ENCODE measurements at places on chromosomes 5 and 9.

DNA sequence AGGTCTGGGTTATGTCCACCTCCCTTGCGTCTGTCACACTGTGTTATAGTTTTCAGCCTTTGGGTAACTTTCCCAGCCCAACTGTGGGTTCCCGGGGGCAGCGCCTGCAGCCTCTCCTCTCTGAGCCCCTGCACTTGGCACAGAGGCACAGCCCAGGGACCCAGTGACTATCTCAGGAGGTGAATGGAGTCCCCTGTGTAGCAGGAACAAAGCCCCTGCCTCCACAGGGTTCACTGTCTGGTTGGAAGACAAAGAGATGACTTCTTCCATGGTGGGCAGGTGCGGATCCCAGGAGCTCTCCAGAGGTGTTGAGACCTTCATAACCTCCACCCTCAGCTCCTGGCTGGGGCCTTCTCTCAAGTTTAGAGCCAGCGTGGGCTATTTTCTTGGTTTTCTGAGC is 156.9 kb downstream of the C9orf50 start:
- no peak for DNase-seq

DNA sequence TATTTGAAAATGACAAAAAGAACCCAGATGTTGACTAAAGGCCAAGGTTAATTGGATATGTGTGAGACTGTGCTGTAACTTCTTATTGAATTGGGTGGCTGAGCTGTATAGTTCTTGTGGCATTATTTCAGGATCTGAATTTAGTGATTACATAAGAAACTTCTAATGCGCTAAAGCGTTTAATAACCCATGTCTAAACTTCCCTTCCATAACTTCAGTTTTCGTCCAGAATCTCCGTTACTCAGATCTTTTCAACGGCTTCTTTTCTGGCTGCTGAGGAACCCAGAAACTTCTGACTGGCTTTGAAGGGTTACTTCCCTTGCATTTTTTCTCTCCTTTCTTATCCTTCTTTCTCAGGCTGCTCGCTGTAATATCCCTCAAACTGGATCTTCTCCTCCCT is 28.1 kb upstream of the C9orf72 start:
- no peak for DNase-seq

GRCh38 chr9:14213504-14213903 is 100.4 kb downstream of the NFIB start:
- no peak for DNase-seq

GRCh38 chr9:125603478-125604021 is 103.5 kb downstream of the MAPKAP1 start:
- DNase-seq, result no peak

DNA sequence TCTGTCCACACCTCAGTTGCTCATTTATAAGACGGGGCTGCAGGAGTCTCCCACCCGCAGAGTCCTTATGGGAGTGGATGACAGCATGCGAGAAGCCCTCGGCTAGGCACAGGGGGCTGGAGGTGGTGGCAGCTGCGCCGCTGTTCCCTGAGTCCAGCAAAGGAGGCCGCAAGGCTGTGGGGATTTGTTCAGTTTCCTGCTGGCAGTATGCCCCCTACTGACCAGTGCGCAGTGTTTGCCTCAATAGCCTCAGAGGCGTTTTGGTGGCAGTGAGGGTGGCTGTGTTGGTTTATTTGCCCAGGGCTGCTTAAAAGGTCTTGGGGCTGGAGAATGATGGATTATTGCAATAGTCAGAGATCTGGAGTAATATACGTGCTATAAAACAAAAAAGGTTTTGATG is 176.3 kb upstream of the OTULINL start:
- DNase-seq, result no peak

DNA sequence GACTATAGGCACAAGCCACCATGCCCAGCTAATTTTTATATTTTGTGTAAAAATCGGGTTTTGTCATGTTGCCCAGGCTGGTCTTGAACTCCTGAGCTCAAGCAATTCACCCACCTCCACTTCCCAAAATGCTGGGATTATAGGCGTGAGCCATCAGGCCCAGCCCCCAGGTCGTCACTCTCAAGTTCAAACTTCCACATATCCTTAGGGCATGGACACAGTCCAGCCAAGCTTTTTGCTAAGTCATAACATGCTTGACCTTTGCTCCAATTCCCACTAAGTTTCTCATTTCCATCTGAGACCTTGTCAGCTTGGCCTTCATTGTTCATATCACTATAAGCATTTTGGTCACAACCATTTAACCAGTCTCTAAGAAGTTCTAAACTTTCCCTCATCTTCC is 43.9 kb upstream of the ARAP3 start:
- no peak for DNase-seq

DNA sequence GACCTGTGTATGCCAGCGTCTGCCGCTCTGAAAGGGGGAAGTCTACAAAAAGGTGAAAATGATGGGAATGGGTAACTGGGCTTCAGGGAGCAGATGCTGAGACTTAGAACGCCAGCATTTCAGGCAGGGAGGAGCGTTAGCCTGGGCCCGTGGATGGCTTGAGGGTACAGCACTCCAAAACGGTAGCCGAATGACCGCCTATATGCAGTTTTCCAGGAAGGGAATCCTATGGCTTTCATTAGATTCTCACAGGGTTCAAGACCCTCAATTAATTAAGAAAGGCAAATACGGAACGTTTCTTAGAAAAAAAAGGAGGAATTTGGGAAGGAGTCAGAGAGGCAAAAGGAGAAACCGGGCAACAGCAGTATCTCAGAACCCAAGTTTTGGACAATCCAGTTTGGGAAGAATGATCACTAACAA is 639 bp downstream of the AMACR start:
- DNase-seq, result no peak

GRCh38 chr5:55407059-55407684 is 99.4 kb downstream of the MTREX start:
- DNase-seq, result no peak

DNA sequence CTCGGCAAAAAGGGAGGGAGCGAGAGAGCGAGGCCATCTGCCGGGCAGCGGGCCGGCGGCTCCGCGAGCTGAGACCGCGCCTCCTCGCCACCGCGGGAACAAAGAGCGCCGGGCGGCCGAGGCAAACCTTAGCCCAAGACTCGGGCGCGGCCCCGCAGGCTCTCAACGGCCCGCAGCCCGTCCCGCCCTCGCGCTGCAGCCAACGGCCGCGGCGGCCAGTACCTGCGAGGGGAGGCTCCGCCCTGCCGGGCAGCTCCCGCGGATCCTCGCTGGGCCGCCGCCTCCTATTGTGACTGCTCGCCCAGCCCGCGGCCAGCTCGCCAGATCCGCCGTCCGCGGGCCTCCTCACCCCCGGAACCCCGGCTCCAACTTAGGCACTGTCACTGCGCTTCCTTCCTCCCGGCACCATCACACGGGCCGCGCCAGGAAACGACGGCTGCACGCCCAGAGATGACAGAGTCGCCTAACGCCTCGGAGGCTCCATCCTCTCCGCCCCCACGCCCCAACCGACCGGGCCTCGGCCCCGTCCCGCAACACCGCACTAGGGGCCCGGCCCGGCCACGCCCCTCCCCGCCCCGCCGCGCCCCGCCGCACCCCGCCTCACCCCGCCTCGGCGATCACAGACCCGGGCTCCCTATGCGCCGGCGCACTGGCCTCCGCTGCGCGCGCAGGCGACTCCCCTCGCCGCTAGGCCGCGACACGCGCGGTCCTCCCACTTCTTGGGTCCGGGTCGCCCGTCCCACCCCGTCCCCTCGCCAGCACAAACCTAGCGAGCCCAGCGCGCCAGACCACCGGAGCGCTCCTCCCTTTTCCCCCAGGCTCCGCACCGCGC is 479 bp upstream of the RNF38 start:
- peak; percentile 87 for DNase-seq

DNA sequence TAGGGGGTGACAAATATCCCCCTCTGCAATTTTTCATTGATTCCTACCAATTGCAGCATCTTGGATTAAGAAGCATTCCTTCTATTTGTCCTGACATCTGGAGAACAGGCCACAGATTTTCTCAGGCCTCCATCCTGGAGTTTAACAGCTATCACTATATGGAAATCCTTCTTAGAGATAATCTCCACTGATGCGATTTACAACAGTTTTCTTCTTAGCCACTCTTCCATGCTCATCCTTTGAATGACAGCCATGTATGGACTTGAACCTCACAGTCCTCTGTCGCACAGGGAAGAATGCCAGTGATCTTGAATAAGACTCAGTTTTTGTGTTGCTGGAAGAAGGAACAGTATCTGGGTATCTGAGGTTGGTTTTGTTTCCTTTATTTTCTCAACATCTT is 73.2 kb downstream of the PGM5 start:
- DNase-seq, result no peak

DNA sequence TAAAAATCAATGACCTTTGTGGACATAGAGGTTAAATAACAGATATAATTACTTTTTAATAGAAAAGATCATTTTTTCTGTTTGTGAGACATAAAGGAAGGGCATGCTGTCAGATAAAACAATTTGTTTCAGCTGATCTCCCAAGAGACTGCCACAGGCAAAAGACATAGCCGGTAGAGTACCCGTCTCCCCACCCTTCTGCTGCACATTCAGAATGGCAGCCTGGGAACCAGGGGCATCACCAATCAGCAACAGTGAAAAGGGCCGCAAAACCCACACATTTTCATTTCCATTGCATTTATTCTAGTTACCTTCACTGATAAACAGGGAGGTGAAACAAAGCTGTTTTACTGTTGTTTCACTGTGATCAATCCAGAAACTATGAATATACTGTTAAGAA is 357.7 kb downstream of the ARRDC3 start:
- DNase-seq, result no peak

DNA sequence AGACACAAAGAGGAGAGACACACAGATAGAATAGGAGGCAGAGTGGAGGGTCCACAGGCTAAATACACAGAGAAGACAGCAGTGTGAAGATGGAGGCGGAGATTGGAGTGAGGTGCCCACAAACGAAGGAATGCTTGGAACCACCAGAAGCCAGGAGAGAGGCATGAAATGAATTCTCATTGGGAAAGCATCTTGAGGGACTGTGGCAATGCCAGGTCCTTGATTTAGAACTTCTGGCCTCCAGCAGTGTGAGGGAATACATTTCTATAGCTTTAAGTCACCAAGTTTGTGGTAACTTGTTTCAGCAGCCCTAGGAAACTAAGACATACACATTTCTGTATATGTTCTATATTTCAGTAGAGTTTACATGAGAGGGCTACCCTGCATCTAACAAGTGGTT is 396.6 kb upstream of the ZNF608 start:
- no peak for DNase-seq

DNA sequence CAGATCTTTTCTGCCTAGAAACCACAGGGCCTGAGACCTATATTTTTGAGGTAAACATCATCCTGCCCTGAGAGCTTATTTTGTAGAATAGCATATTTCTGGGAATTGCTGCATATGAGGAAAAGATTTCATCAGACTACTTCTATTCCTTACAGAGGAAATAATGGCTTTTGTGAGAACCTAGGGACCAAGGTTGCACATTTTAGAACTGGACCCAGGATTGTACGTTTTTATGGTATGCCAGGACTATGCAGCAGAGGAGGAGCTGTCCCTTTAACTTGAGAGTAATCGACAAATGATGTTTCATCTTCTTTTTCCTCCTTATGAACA is 2.2 kb upstream of the ALDH1A1 start:
- no peak for DNase-seq

DNA sequence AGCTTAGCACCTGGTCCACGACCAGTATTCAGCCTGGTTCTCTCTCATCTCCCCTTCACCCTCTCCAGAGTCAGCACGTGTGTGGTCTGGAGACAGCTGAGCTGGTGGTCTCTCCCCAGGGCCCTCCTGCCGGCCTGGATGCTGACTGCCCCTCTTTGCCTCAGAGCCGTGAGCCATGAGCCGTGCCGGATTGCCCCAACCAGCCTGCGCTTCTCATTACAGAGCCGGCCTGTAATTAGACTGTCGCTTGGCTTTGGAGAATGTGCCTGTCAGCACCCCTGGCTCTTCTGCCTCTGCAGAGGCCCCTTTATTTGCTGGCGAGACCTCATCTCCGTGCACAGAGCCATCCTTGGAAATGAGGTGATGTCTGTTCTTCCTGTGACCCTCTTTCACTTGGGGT is 118.7 kb upstream of the BOD1 start:
- DNase-seq, result no peak

Measured in activated T-helper 1 cell treated with Interleukin-2 at 50 U/mL for 16 hours (primary cell).